ENCODE measurements at places on chromosomes 7 and 10. TPM values are rescaled to one million over a fixed set of nuclear protein-coding genes. Genes with fewer than 3 reads are reported as not detected.

ENKUR gene
- total RNA-seq, result not detected

- no peak for DNase-seq
These were observed 64.8 kb downstream of the THSD7A start for GRCh38 chr7:11767148-11767547.

DNA sequence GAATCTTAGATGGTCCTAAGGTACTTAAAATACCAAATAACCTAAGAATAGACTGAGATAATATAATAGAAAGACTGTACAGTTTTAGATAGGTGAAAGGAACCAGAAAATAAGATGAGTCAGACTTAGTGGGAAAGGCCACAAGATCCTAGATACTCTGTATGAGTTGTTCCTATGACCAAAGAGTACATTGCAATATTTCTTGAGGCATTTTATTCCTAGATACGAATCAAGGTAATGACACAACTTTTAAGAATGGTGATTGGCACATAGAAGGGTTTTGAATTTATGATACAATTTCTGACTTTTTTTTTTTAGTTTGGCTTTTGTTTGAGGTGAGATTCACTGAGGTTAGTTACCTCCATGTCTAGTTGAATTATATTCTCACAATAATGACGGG is 30.2 kb downstream of the MGAM start:
- no peak for DNase-seq

GRCh38 chr7:65454469-65454868 is 80.8 kb downstream of the ZNF92 start:
- DNase-seq, result no peak

DNA sequence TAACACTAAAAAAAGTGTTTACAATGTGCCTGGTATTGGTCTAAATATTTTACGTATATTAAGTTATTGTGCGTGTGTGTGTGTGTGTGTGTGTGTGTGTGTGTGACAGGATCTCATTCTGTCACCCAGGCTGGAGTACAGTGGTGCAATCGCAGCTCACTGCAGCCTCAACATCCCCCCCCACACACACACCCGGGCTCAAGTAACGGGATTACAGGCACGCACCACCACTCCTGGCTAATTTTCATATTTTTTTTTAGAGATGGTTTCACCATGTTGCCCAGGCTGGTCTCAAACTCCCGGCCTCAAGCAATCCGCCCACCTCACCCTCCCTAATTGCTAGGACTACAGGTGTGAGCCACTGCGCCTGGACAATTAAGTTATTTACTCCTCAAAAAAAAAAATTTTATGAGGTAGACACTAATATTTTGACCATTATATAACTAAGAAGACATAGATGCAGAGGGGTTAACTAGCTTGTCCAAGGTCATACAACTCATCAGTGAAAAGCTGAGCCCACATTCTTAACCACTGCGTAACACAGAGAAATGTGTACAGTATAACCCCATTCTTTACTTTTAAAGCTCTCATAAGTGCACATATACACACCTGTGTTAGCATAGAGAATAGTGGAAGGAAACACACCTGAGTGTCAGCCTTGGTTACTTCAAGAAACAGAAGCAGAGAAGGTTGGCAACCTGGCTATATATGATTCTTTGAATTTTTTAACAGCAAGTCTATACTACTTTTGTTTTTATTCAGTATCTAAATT is 35.0 kb downstream of the DNAJC12 start:
- no peak for DNase-seq

DNA sequence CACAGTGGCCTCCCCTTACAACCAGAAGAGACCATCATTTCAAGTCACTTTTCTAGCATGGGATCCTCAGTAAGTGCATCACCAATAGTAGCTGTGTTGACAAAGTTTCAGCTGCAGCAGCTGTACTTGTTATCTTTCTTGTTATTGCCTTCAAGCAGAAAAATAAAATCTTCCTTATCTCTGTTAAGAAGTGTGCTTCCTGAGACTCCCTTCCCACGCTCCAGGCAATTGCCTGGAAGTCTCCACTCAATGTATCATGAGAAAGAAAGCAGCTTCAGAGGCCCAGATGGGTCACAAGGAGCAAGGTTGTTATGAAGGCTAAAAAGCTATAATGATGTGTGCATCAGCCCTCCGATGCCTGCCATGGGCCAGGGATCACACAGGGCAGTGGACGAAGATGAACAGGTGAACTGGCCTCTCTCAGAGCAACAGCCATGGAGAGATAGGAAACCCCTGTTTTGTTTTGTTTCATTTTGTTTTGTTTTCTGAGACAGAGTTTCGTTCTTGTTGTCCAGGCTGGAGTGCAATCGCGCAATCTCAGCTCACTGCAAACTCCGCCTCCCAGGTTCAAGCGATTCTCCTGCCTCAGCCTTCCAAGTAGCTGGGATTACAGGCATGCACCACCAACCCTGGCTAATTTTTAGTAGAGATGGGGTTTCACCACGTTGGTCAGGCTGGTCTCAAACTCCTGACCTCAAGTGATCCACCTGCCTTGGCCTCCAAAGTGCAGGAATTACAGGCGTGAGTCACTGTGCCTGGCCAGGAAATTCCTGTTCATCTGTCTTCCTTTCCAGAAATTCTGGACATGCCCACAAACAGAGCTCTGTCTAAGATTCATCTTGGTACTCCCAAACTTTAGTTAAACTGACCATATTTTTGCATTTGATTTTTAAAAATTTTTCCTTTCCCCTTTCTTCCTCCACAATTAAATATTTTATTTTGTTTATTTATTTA is 340.5 kb downstream of the TNS3 start:
- DNase-seq, result no peak

GRCh38 chr10:123100030-123100762 is 35.6 kb upstream of the HMX3 start:
- DNase-seq, result no peak

- DNase-seq, result peak; percentile 46
These were observed 73.9 kb upstream of the LEP start for GRCh38 chr7:128167042-128167701.

- DNase-seq, result no peak
These were observed 134.3 kb downstream of the ACTR3B start for GRCh38 chr7:152893801-152894294.

TRIM50 gene
- not detected for total RNA-seq

All from activated naive CD4-positive, alpha-beta T cell treated with anti-CD3 and anti-CD28 coated beads for 36 hours (primary cell).